NCI-H187 (cell line): ENCODE measurements at places on chromosomes 2 and 18.

DNA sequence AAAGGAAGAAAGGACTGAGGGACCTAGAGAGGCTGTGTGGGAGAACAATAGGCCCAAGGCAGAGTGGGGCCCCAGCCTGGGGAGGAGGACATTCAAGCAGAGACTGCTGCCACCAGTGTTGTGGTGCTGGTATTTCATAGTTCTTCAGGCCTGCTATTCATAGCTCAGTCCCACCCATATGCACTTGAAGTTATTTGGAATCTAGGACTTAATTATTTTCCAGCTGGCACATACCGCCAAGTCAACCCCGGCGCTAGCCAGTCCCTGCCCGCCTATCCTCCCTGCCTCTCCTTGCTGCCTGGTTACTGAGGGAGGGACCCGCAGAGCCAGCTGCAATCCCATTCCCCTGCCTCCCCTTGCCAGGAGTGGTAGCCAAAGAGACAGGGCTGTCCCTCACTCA is 141.2 kb downstream of the CABLES1 start:
- DNase-seq: no peak

- DNase-seq: no peak
Measured at GRCh38 chr2:71275939-71276310, 49.0 kb upstream of the PAIP2B start.

DNA sequence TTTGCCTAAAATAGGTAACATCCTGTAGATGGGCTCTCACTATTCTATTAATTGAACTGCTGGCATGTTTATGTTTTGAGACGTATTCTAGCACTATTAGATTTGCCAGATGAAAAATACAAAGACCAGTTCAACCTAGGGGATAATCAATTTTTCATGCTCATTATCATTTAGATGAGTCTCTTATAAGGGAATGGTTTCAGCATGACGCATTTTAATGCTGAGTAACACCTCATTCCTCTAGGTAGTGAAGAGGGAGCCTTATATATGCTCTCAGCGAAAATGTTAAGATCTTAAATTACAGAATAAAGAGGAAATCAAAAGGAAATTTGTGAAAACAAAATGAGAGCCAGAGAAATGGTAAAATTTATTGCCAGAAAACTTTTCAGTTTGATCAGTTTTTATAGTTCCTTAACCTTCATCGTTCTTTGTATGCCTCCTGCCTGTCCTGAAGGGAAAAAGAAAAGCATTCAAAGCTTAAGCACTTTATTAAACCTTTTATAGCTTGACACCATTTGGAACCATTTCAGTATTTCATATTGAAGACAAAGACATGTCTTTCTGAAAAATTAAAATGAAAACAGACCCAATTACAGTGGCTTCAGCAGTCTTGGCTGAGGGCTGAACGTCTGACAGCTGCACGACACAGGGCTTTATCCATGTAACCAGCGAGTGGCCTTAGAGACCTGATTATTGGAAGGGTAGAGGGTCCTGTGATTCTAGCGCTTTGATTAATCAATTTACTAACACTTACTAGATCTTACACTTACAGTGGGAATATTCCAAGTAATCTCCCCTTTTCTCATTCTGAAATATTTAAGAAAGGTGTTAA is 112.8 kb downstream of the ADCYAP1 start:
- no peak for DNase-seq

GRCh38 chr18:60247103-60247502 is 125.5 kb downstream of the MC4R start:
- DNase-seq: no peak

DNA sequence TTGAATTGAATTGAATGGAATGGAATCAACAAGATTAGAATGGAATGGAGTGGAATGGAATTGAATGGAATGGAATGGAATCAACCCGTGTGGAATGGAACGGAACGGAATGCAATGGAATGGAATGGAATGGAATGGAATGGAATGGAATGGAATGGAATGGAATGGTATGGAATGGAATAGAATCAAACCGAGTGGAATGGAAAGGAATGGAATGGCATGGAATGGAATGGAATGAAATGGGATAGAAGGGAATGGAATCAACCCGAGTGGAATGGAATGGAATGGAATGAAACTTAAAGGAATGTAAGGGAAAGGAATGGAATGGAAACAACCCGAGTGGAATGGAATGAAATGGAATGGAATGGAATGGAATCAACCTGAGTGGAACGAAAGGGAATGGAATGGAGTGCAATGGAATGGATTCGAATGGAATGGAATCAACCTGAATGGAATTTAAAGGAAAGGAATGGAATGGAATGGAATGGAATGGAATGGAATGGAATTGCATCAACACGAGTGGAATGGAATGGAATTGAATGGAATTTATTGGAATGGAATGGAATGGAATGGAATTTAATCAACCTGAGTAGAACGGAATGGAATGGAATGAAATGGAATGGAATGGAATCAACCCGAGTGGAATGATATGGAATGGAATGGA is 1146.6 kb downstream of the RPIA start:
- DNase-seq: no peak

DNA sequence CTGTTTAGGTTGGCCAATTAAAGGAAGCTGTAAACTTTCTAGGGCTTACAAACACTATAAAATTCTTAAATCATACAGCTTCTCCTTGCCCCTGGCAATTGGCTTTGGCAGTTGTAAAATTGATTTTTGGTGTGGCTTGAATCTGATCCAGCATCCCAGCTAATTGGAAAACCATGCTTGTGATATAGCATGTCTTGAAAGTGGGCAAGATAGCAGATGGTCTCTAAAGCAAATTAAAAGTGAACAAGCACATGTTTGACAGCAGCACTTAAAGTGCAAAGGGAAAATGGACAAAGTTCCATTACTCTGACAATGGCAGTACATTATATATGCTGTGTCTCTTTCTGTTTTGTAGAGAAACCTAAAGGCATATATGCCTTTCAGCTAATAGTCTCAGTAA is 302.9 kb upstream of the NXPH2 start:
- no peak for DNase-seq
